ENCODE measurements at places on chromosomes 3 and 15.

GRCh38 chr3:123464211-123464610 lies 15.3 kb upstream of the ADCY5 start:
- no peak for DNase-seq

GRCh38 chr3:189419038-189419437 lies 212.2 kb upstream of the TP63 start:
- no peak for DNase-seq

DNA sequence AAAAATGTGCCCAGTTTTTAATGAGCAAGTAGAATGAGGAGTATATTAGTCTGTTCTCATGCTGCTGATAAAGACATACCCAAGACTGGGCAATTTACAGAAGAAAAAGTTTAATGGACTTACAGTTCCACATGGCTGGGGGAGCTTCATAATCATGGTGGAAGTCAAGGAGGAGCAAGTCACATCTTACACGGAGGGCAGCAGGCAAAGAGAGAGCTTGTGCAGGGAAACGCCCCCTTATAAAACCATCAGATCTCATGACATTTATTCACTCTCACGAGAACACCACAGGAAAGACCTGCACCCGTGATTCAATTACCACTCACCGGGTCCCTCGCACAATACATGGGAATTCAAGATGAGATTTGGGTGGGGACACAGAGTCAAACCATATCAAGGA lies 111.7 kb upstream of the CNTN6 start:
- no peak for DNase-seq

DNA sequence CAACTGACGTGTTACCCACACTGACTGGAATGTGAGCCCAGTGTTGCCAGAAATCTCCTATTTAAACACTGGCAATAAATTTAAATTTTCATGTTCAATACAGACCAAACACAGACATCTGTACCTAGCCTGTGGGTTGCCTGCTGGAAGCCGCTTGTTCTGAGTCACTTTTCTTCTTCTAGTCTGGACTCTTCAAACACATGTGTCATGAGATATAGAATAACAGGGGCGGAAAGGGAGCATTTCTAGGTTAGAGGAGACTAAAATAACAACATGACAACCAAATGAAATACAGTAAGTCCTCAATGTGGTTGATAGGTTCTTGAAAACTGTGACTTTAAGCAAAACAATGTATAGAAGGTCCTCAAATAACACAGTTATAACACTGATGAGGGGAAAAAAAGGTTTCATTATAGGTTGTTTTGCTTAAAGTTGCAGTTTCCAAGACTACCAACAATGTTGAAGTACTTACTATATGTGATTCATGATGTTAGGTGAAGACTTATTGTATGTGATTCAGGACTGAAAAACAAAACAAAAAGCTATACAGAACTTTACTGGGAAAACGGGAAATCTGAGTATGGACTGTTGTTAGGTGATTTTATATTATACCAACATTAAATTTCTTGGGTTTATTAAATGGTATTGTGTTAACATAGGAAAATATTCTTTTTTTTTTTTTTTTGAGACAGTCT lies 63.1 kb downstream of the PRKAR2A start:
- DNase-seq, result no peak

DNA sequence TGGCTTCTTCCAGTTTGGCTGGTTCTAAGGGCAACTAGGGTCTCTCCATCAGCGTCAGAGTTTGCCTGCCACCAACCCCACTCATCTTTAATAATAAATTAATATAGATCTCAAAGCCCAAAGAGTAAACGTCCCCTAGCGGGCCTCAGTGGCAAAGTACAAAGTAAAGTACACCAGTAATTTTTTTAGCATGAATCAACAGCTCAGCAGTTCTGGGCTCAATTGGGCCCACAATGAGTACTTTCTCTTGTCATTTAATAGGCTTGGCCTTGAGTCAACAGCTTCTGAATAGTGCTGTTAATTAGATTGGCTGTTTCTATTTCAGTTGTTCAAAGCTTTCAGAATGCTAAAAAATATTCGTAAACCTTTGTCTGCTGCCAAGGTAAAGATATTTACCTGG lies 89.0 kb upstream of the PFN2 start:
- no peak for DNase-seq

DNA sequence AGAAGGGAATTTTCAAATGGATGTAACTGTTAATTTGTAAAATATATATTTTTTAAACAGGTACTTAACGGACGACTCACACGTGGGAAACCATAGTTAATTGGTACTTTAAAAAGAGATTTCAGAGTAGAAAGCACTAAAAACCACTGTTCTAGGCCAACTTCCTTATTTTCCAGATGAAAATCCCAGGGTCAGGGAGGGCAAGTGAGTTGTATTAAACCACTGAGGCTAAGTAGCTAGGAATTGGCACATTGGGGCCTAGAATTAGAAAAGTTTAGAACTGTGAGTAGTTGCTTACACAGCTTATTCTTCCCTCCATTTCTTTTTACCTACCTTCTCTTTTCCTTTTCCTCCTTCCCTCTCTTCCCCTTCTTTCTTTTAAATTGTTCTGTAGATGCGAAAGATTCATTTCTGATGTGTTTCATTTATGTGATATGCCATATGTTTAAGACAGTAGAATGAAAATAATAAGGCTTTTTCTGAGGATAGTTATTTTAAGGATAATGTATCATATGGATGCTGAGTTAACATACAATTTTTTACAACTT lies 4.1 kb upstream of the UTS2B start:
- DNase-seq, result no peak

GRCh38 chr15:88686166-88686565 lies 47.4 kb downstream of the ISG20 start:
- no peak for DNase-seq

DNA sequence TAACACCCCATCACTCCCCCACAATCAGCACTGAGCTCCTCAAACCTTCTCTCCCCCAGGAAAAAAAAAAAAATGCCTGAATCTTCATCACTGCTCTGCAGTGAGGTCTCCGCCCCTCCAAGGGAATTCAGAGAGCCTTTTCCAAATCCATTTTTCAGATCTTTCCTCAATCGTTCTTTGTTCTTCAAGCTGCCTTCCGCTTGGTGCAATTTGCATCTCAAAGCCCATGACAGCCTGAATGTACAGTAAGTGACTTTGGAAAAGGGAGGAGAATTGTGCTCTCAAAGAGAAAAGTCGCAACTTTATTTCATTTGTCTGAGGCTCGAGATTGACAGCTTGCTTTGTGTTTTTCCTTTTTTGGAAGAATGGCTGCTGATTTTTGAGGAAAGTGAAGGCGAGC lies 75.0 kb downstream of the CORO2B start:
- DNase-seq, result no peak

DNA sequence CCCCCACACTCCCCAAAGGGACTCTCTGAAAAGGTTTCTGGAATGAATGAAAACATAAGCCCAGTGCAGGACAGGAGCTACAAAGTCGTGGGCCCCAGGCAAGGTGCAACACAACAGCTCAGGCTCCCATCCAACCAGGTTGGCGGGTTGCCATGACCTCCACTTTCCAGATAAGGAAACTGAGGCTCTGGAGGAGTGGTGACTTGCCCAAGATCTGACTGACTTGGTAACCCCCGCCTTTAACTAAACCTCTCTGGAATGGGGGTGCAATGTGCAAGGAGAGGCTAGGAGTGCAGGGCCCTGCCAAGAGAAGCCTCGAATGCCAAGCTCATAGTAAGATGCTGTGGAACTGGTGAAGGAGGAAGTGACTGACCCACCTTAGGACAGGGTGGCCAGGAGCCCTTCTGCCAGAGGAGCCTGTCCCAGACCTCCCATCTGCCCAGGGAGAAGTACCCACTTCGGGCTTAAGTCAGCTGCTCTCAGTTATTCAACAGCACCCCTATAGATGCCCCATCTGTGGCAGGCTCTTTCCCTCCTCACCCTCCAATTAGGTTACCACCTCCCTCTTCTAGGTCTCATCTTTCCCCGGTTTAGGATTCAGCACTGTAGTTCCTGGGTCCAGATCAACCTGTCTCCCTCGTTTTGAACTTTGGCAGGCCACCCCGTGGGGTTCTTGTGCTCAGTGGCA lies 553 bp upstream of the TNNC1 start:
- no peak for DNase-seq

DNA sequence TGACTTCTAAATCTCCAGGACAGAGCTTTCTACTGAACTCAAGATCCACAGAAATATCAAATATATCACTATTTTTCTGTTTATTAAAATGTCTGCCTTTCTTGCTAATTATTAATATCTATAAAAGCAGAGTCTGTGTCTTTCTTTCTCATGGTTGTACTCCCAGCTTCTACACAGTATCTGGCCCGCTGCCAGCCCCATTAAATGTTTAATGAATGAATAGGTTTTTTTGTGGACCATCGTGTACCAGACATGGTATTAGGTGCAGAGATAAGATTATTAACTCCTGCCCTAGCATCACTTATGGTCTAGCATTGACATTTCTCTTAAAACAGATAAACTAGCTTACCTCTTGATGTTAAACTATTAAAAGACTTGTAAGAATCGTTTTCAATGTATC lies 111.4 kb upstream of the RBMS3 start:
- DNase-seq, result no peak

DNA sequence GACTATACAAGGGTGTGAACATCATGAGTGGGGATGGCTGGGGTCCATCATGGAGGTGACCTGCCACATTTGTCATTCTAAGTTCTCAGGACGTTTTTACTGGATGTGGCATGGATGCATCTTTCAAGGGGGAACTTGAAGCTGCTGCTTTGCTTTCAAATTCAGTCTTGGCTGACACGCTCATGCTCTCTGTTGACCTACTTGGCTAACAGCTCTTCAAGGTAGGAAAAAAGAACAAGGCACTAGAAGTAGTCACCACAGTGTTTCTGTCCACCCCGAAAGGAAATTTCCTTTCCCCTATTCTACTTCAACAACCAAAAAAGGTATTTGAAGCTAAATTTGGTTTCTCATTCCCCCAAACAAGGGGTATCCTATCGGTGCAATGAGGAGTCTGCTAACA lies 15.0 kb downstream of the STIMATE start:
- DNase-seq, result no peak

DNA sequence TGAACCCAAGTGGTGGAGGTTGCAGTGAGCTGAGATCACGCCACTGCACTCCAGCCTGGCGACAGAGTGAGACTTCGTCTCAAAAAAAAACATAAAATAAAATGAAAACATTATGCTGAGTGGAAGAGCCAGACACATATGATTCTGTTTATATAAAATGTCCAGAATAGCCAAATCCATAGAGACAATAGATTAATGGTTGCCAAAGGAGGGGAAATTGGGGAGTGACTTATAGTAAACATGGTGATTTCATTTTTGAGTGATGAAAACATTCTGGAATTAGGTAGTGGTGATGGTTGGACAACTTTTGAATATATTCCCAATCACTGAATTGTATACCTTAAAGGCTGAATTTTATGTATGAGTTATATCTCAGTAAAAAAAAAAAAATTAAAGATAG lies 172.0 kb upstream of the BFSP2 start:
- DNase-seq, result no peak

GRCh38 chr3:126083913-126084767 lies at the start of gene SLC41A3:
SLC41A3 (minus strand) TSS chr3:126084124; CDS start chr3:126068219, 15,905 bp downstream.
- DNase-seq, result peak; percentile 79

GRCh38 chr3:110343945-110344344 lies 727.7 kb upstream of the NECTIN3 start:
- no peak for DNase-seq

GRCh38 chr3:146200461-146201220 lies 39.7 kb upstream of the PLOD2 start:
- no peak for DNase-seq

GRCh38 chr3:40731445-40731844 lies 206.7 kb downstream of the ZNF621 start:
- DNase-seq, result no peak

DNA sequence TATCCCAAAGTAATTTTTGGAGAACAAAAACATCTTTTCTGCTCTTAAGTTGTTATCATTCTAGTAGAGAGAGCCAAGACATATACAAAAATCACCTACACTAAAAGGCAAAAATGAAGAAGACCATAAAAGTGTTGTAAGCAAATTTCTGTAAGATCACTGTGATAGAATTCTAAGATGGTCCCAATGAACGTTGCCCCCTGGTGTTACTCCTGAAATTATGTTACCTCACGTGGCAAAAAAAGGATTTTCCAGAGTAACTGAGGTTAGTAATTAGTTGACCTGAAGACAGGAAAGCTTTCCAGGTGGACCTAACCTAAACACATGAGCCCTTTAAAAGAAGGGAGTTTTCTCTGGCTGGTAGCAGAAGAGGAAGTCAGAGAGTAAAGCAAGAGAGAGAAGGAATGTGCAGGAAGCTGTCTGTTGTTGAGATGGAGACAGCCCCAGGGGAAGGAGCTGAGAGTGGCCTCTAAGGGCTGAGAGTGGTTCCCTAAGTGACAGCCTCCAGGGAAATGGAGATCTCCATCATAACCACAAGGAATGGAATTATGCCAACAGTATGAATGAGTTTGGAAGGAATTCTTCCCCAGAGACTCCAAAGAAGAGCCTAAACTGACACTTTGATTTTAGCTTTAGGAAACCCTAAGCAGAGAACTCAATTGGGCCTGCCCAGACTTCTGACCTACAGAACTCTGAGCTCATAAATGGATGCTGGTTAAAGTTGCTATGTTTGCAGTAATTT lies 205.9 kb downstream of the CD47 start:
- DNase-seq, result no peak

DNA sequence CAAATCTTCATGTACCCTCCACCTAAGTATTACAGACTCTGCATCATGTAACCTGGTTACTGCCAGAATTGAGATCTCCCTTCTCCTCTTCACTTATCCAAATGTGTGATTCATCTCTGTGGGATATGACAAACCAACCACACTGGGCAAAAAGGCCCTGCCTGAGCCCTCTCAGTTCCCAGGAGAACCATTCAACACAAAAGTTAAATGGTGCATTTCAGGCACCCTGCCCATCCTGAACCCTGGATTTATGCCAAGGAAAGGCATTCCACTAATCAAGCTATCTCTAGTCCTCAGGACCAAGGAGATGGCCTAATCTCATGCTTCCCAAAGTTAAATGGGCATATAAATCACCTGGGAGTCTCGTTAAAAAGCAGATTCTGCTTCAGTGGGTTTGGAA lies 108.5 kb downstream of the TNIK start:
- DNase-seq, result no peak

DNA sequence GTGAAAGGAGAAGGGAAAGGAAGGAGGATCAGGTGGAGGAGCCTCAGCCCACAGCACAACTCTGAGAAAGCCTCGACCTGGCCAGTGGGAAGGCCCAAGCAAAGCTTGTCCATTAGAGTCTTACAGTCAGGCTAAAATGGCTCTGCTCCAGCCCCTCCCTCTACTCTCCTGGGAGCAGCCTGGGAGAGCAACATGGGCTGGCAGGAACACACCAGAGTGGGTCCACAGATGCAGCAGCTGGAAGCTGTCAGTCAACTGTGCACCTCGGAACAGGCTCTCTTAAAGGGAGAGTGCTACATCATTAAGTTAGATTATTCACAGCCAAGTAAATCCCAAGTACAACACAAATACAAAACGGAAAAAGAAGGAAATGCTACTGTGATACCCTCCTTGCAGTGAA lies 98.0 kb upstream of the LIMD1 start:
- DNase-seq, result no peak

GRCh38 chr3:48997714-48998637 lies 7.9 kb downstream of the P4HTM start:
- no peak for DNase-seq

- DNase-seq, result no peak
These were observed 69.2 kb downstream of the DAPK2 start for GRCh38 chr15:63977119-63977518.
